ENCODE measurements at places on chromosomes 5 and 9. TPM values are rescaled to one million over a fixed set of nuclear protein-coding genes. Genes with fewer than 3 reads are reported as not detected.

GRXCR2 gene
- not detected for total RNA-seq

TPPP gene
- total RNA-seq: 5.5 TPM

DNA sequence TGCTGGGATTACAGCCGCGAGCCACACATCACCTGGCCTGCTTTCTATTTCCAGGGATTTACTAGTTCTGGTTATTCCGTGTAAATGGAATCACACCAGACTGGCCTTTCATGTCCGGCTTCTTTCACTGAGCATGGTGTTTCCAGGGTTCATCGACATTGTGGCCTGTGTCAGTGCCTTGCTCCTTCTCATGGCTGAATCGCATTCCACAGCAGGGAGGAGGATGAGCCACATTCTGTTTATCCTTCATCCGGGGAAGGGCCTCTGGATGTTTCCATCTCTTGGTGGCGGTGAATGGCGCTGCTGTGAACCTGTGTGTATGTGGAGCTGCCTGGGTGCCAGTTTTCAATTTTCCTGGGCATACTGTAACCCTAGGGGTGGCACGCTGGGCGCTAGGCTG is 58.7 kb upstream of the RNU6ATAC start:
- peak; percentile 12 for DNase-seq

- peak; percentile 23 for DNase-seq
These were observed 427 bp downstream of the SERINC5 start for GRCh38 chr5:80255431-80255810.
